ENCODE measurements at places on chromosomes 3 and 15.
A peak's percentile ranks its signal among the peaks of the same experiment; 100 is the strongest.

DNA sequence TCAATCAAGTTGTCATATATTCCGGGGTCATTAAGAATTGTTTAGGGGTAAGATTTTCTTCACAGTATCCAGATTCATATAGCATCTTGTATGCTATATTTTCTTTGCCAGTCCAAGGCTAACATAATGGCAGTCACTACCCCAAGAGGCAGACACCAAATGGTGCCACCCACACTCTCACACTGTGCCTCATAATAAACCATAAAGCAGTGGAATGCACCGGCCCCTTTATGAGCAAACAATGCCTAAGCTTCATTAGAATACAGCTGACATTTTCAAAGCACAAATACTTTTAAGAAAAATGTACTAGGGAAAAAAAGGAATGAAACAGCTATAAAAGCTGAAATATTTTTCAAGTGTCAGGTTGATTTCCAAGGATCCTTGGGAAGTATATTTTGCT is 121.6 kb downstream of the TFDP2 start:
- DNase-seq = no peak

DNA sequence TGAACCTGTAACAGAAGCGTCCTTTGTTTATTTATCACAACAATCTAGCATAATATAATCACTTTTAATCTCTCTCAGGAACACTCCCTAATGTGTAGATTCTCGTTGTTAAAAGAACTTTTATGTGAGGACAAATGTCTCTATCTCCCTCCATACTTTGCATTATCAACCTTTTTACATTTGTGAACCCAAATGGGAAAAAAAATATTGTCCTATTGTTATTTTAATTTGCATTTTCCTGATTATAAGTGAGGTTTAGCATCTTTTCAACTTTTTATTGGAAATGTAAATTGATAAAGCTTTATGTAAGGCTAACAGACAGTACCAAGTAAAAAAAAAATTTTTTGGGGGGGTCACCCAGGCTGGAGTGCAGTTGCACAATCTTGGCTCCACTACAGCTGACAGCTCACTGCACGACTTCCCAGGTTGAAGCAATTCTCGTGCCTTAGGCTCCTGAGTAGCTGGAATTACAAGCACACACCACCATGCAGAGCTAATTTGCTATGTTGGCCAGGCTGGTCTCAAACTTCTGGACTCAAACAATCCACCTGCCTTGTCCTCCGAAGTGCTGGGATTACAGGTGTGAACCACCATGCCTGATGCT is 33.0 kb upstream of the DENND4A start:
- no peak for DNase-seq

DNA sequence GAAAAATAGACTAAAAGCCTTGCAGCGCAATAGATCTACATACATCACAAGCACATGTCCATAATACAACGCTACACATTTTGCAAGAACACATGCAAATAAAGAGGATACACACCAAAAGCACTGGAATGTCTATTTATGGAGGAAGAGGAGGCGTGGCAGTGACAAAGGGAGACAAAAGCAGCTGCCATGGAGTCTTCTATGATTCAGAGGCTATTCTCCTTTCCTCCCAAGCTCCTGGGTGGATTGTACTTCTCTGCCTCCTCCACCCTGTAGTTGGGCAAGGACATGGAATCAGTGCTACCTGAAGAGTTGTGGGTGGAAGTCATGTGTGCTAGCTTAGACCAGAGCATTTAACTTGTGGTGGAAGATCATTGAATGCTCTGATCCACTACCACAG is 57.9 kb upstream of the ABHD2 start:
- no peak for DNase-seq

GRCh38 chr15:101561584-101561906 is 72.0 kb upstream of the PCSK6 start:
- no peak for DNase-seq

DNA sequence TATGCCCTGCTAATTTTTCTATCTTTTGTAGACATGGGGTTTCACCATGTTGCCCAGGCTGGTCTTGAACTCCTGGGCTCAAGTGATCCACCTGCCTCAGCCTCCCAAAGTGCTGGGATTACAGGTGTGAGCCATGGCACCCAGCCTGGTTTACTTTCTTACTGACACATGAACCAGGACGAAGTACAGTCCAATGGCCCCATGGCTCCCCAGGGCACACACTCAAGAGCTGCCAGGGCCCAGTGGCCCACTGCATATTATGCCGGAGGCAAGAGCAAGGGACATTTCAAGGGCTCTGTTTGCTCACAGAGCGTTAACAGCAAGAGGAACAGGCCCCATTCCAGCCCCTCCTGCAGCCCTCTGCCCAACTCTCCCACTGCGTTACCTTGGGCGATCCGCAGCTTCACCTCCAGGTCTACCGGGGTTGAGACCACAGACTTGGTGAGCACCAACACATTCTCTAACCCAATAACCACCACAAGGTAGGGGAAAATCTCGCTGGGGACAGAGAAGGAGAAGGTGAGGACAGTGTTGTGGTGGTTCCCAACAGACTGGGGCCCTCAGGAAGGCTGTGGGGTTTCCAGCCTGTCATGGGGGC is 42.8 kb downstream of the PTPN23 start:
- DNase-seq = no peak

DNA sequence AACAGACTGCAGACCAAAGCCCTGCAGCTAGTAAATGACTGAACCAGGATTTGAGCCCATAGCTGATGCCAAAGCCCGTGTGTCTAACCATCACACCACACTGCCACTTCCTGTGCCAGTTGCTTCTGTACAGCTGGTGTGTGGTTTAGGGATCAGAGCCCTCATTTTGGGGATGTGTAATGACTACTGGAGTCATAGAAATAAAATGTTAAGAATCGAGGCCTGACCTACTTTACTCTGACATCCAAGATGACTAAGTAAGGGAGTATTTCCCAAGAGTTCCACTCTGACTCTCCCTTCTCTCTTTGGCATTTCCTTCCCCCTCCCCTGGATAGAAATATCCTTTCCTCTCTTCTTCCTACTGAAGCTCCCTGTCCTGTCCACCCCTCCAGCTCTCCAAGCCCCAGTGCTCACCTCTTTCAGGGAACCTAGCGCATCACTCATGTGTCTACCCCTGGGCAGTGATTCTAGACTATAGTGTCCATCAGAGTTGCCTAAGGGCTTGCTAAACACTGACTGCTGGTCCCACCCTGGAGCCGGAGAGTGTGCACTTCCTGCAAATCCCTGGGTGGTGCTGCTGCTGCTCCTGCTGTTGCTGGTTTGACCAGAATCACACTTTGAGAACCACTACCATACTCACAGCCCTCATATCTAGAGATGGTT is 53.8 kb downstream of the MGLL start:
- DNase-seq = no peak

- DNase-seq = no peak
Measured at GRCh38 chr15:100592898-100593297, 9.1 kb downstream of the LINS1 start.

DNA sequence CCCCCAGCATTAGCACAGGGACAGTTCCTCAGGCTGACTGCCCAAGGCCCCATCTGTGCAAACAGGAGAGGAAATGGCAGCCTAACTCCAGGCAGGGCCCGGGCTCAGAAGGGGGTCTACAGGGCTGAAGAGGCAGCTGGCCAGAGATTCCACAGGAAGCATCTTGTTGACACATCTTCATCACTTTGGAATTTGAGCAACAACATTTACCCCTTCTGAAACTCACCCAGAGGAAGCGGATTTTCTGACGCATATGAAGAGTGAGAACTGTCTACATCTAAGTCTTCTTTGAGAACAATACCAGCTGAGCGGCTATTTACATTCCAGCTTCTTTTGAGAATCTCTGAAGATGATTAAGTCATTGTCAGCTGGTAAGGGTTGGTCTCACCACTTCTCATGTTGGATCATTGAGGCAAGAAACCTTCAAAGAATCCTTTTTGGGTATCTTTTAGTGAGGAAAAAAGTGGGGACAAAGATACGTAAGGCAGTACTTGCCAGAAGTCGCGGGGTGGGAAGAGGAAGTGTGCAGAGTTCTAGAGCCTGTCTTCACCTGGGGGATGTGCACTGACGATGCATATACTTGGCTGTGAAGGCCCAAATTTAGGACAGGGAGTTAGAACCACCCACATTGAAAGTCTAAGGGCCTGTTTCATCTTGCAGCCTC is 25.4 kb upstream of the SRP14 start:
- DNase-seq = no peak

DNA sequence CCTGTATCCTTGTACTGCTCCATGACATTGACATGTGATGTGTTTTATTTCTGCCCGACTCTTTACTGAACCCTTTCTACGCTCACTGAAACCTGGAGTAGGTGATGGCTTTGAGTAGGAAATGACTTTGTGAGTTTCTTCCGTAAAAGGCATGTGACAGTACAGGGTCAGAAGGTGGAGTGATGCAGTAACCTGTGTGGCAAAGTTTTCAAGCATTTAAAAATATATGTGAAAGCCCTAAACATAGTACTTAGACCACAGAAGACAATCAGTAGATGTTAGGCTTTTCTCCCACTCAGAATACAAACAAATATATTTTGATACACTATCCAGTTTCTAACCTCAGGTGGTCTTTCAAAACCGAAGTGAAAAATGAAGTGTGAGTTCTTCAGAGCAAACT is 31.3 kb upstream of the SACM1L start:
- no peak for DNase-seq

- DNase-seq = peak; percentile 65
Measured at GRCh38 chr3:16516695-16517481, 3.4 kb upstream of the RFTN1 start.

- no peak for DNase-seq
Measured at GRCh38 chr3:132209855-132210254, 107.4 kb upstream of the ACP3 start.

DNA sequence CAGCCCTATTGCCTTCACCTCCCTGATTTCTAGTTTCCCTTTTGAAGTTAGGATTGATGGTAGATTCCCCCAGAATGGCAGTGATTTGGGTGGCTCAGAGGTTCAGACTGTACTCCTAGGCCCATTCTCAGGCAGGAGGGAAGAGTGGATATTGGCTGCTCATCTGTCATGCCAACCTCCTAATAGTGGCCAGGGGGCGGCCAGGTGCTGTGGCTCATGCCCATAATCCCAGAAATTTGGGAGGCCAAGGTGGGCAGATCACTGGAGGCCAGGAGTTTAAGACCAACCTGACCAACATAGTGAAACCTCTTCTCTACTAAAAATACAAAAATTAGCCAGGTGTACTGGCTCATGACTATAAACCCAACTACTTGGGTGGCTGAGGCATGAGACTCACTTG is 11.3 kb downstream of the RRP9 start:
- DNase-seq = no peak

DNA sequence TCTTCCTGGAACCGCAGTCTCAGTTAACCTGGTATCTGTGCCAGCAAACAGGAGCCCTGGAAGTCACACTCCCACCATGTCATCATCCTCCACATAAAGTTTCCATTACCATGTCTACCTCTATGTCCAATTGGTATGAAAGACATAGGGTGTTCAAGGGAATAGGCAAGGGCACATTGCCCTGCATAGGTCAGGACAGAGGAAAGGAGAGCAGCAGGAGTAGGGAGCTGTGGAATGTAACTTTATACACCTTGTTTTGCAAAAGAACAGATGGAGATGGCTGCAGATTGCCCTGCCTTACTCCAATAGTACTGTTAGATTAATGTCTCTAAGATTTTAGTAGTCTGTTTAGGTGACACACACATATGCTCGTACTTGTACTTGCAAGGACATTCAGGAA is 1056.4 kb downstream of the NTRK3 start:
- DNase-seq = no peak

- no peak for DNase-seq
Measured at GRCh38 chr3:53730576-53730975, 115.6 kb downstream of the CHDH start.

DNA sequence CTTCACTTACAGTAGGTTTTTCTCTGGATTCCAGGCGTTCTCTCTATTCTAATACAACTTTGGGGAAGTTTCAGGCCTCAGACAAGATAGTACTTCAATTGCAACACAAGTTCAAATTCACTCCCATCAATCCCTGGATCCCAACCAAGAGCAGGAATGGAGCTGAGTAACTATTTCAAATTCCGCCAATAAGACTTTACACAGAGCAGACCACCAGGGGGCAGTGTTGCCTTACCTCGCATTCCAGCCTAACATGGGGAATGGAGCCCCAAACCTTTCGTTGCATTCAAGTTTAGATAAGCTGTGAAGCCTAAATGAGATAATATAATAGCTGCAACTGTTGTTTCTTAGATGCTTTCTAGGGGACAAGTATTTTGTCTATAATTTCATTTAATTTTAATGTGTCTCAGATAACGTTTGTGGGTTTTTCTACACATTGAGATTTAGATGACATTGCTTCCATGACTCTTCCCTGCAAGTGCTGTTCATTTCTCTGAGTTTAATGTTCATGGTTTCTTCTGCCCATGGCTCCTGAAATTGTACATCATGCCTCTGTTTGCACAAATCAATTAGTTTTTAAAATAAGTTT is 186.7 kb downstream of the NSUN3 start:
- peak; percentile 78 for DNase-seq

DNA sequence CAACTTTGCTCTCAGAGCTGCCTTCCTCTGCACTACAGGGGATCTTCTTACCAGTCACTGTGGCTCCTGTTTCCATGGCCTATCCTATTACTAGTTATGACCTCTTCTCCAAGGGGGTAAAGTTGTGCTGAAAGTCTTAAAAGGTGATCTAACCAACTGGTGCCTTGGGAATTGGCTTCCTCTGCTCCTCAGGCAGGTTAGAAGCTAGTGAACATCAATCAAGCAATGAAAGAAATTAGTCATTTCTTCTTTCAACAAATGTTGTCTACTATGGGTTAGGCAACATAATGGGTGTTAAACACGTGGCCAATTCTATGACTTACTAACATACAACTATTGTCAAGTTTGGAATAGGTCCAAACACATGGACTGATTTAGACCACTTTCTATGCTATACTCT is 571.4 kb upstream of the NAALADL2 start:
- no peak for DNase-seq

DNA sequence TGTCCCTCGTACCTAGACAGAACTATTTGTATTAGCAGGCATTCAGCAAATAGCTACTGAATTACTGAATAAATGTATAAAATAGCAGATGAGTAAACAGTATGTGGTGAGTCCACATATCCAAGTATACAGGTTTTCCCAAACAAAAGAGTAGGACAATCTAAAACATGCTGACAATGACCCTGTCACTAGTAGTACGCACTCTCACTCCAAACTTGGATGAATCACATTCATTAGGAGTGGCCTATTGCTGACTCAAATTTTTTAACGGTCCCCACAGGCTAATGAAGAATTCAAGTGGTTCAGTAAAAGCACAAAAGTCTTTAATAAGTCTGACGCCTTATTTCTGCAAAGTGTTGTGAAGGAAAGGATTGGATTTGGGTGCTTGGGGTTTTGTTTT is 449.3 kb upstream of the THBS1 start:
- DNase-seq = no peak

DNA sequence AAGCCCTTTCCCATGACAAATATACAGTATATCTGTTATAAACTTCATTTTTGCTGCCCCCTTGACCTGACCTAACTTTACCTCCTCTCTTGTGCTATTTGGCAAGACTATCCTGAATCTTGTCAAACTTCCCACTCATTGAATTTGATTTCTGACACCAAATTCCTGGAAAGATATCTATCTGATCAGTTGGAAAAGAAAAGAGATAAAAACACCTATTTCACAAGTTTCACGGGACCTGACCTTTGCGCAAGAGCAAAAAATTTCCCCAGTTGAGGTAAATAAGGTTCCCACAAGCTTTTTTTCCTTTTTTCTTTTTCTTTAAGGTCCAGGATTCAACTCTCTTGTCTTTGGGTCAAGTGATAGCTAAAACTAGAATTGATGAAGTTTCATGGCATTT is 189.2 kb upstream of the LPP start:
- DNase-seq = no peak

- DNase-seq = no peak
Measured at GRCh38 chr3:66312039-66312438, 91.2 kb downstream of the SLC25A26 start.
